Stimulated activated naive CD4-positive, alpha-beta T cell (primary cell): ENCODE measurements at places on chromosomes 7 and 10.

DNA sequence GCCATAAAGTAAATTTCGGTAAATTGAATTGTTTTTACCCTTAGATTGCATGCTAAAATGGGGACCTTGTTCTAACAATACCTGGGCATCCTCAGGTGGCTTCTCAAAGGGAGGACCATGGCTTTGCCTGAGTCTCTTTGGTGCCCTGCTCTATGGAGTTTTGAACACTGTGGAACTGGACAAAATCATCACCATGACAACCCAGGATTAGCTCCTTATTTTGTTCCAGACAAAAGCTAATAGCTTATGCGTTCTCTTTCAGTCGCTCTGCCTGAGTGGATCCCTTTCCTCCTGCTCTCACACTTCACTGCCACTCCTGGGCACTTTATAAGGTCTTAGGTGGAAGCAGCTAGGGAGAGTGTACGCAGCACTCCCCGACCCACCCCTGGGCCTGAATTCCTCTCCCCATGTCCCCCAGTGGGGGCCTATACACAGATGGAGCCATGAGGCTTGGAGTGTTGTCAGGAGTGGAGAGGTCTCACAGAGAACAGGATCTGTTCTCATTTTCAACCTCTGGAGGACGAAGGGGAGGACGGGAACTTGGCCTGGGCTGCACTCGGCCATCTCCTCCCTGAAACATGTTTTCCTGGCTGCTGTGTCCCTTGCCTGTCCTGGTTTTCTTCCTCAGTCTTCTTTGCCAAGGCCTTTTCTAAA lies 19.0 kb downstream of the ADCYAP1R1 start:
- DNase-seq = no peak

DNA sequence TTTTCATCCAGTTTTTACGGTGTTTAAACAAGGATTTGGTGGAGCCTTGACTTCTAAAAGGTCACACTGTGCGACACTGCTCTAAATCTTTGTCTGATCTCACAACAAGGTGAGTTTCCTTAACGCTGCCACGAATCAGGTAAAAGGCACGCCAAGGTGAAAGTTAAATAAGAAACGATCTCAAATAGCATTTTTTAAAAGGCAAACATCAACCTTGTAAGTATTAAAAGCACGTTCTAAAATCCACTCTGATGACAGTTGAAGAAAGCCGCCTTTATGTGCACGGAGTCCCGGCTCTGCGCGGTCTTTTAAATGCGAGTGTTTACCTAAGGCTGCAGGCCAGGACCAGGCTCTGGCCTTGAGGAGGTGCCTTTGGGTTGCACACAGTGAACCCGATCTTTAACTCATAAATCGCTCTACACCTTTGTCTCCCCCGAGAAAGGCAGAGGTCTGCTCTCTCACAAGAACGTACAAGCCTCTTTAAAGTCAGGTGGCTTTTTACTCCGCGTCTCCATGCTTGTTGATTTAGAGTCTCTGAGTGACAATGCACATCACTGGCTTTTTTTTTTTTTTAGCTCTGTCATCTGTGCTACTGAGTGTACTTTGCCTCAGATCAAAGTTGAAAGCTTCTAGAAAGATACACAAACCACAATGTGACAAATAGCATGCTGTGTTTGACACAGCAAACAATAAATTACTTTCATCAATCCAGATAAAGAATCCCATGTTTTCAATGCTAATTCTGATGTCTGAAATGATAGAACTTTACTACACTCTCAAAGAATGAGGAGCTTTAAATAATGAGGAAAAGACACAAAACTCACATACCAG lies 25.9 kb upstream of the RNF32 start:
- no peak for DNase-seq

- no peak for DNase-seq
Measured at GRCh38 chr10:16184906-16185305, 251.9 kb upstream of the PTER start.

DNA sequence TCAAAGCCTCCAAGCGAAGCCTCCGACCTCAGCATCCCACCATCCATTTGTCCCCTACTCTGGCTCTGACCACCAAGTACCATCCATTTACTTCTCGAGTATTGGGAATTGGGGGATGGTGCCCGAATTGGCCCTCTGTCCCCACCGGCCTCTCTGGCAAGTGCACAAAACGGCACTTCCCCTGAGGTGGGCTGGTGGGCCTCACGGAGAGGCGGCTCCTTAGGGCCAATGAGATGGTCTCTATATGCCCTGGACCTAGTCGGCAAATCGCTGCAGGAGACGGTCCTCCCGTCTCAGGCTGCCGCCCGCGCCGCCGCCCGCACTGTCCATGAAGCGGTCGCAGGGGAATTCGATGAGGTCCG lies 2.8 kb downstream of the TRIL start:
- DNase-seq = no peak

DNA sequence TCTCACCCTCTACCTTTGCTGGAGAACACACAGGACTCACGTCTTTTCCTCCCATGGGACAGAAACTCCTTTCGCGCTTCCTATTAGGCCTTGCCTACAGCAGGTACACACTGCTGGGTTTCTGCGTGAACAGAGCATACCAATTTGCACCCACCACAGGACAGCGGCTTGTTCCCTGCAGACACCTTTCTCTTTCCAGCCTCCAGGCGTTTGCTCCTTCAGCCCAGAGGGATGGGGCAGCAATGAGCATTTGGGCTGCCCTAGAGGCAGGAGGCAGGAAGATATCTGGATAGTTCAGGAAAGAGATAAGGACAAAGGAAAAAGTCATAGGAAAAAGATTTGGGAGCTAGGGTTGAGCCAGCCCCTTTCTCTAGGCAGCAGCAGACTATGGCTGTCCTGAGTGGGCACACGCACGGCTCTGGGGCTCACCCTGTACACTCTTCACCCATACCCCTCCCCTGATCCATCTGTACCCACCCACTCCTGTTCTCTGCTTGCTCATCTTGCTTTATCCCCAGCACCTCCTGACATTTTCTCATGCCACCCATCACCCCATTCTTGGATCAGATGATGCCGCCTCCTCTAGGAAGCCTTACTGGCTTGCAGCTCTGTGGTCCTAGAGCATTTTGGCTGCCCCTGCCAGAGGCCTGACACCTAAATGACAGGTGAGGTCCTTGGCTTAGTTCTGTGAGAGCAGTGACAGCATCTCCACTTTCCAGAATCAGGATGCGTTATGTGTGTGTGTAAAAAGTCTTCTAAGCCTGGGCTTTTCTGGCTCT lies 40.7 kb upstream of the SPDYE3 start:
- no peak for DNase-seq

DNA sequence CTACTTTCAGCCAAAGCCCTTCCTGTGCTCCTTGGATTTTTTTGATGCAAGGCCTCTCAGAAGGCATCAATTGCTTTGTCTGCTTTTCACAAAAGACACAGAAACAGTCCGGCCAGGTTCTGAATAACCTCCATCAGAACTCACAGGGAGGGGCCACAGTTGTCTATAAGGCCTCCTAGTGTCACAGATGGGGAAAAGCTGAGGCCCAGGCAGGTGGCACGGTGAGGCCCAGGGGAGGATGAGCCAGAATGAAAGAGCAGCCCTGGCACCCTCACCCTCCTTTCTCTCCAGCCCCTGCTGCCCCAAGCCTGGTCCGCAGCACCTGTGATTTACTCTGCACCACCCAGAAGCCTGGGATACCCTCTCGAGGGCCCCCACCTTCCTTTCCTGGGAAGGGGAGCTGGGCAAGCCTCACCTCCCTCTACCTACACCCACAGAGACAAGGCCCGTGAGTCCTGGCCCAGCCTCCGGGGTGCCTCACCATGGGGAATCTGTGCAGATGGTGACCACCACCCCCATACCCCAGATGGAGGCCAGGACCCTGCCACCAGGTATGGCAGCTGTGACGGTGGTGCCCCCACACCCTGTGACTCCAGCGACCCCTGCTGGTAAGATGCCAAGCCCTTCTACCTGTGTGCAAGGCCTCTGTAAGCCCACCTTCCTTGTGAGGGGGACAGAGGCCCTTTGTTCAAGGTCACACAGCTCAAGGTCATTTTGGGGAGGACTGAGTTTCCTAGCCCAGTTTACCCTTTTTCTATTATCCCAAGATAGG lies 26.2 kb upstream of the ZNF467 start:
- peak; percentile 23 for DNase-seq

- DNase-seq = no peak
Measured at GRCh38 chr10:421170-421569, 268.3 kb downstream of the DIP2C start.

- no peak for DNase-seq
Measured at GRCh38 chr7:35003679-35004303, 33.5 kb downstream of the DPY19L1 start.

GRCh38 chr10:102384606-102385429 lies 10.7 kb upstream of the NFKB2 start:
- DNase-seq = no peak

DNA sequence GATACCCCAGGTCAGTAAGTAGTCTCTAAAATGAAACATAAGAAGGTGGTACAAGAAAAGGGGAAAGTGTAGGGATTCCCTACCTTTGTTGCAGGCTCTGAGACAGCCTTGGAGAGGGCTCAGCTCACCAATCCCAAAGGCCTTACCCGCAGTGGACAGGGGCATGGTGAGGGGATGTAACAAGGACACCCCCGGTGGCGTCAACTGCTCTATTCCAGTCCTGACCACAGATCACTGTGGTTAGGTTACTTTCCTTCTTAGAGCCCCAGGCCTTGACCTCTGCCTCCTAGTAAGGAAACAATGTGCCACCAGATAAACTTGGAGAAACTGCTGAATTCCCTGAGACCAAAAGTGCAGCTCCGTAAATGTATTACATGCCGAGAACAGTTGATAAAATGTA lies 17.5 kb downstream of the PLXNA4 start:
- DNase-seq = no peak

- no peak for DNase-seq
Measured at GRCh38 chr10:106919871-106920282, 244.6 kb downstream of the SORCS1 start.

DNA sequence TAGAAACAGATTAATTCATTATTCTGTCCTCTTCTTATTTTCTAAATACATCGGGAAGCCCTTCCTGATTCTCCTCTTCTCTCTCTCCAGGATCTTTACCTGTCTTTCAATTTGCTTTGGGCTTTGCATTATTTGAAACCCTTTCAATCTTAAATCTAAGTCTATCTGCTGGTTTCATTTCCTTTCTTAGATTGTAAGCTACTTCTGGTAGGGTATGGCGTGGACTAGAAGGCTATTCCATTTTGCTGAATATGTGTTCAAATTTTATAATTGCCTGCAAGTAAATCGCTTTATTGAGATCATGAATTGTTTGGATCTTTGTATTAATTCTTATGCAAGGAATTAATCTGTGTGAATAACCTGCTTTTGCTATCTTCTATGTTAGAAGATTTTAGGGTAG lies 11.1 kb downstream of the STAM start:
- no peak for DNase-seq

DNA sequence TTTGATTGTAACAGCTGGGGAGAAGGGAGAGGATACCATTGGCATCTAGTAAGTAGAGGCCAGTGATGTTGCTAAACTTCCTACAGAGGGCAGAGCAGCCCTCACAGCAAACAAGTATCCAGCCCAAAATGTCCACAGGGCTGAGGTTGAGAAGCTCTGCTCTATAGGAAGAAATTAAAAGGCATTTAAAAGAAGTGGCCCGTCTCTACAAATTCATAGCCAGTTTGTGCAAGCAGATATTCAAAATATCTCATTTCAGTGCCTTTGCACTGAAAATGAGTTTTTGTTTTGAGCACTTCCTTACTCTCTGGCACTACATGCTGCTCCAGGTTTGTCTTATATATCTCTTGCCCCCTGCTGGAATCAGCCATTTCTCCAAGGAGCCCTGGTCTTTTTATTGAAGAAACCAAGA lies 330.0 kb downstream of the BBS9 start:
- no peak for DNase-seq

- no peak for DNase-seq
Measured at GRCh38 chr7:150866932-150867564, 14.7 kb downstream of the AOC1 start.

GRCh38 chr10:110480387-110480786 lies 17.3 kb upstream of the DUSP5 start:
- DNase-seq = no peak

DNA sequence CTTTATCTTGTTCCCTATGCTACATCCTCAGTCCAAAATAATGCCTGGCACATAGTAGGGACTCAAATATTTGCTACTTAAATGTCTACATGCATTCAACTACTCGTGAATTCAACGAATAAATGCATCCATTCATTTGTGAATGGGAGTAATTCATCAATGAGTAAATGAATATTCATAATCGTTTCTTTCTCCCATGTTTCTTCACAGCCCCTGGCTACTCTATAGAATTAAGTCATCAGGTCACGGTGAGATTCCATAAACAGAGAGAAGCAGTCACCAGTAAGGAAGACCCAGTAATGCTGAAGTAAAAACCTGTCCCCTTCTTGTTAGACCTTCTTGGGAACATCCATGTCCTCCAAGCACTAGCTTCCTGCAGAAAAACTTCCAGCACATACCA lies 48.4 kb downstream of the ATE1 start:
- no peak for DNase-seq

DNA sequence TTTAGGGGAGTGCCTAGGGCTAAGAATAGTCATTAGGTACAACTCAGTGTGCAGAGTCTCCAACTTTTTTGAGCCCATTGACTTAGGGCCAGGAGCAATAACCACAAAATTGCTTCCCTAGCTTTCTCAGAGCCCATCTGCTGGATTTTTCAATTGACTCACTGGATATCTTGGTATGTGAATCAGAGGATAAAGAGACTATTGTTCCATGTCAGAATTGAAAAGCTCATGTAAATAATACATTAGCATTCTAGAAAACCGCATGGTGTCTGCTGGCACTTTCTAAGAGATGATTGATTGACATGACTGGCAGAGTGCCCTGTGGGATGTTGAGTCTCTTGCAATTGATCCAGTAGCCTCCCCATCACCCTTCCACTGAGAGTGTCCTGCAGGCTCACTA lies 246.2 kb downstream of the CCDC7 start:
- DNase-seq = no peak

- DNase-seq = no peak
Measured at GRCh38 chr10:13335881-13336280, 12.2 kb downstream of the SEPHS1 start.

- no peak for DNase-seq
Measured at GRCh38 chr10:6327961-6328698, 125.4 kb downstream of the PFKFB3 start.

- DNase-seq = no peak
Measured at GRCh38 chr7:44801890-44802289, 5.4 kb downstream of the PPIA start.

DNA sequence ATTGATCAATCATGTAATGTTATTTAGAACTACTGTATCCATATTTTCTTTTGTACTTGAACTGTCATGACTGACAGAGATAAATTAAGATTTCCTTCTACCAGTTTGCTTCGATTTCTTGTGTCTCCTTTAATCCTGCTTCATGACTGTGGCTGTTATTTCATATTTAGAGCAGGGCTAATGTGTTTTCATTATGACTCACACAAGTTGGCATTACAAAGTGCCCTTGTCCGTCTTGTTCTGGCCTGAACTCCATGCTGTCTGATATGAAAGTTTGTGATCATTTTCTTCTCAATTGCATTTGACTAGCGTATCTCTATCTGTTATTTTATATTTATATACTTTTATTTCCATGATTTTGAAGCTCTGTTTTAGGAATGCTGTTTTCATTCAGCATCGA lies 344.1 kb upstream of the PRKCQ start:
- no peak for DNase-seq

DNA sequence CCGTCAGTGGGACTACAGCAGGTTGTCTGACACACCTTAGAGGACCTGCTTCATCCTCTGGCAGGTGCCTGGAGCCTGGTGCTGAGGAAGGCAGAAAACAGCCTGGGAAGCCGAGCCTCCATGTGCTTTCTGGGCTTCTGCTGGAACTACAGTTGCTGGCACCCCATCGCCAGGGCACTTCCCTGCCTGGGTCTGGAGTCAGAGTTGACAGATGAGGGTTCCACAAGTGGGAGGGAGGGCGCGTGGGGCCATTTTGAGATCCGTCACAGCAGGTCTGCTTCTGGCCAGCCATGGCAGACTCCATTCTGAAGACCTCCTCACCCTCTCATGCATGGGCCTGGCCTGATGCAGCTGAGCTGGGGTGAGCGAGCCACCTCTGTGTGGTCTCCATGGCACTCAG lies 33.2 kb upstream of the TCERG1L start:
- DNase-seq = no peak
